ENCODE measurements at places on chromosomes 4 and X. TPM values are rescaled to one million over a fixed set of nuclear protein-coding genes. Genes with fewer than 3 reads are reported as not detected.
A peak's percentile ranks its signal among the peaks of the same experiment; 100 is the strongest.

The SPARCL1 gene
- total RNA-seq, result not detected

DNA sequence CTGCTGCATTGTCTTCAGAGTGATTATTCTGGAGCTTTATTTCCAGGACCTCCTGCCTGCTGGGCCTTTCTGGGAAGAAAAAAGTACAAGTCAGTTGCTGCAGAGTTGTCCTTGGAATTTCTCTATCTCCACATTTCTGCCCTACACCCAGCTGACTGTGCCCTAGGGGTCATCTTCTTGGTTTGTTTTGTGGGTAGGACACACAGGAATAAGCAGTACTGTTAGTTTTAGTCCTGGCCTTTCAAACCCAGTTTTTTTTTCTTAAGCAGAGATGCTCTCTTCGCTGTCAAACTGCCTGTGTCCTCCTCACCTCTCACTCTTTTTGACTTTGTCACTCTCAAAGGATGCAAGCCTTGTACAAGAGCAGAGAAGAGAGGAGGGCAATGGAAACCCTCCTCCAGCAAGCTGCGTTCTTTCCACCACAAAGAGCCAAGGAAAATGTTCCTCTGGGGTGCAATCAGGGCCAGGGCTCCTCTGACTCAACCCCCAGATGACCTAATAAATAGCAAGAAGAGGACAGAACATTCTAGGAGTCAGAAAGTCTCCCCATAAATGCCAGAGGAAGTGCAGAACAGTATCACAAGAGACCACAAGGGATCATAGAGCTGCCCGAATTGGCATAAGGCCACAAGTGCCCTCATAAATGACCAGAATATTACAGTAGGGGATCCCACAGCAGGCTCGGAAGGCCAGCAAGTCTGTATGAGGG is 186.2 kb downstream of the RCHY1 start:
- DNase-seq, result no peak

The TCEAL7 gene
- total RNA-seq, result 52.5 TPM

GRCh38 chrX:11401966-11402365 is 108.8 kb downstream of the AMELX start:
- DNase-seq, result peak; percentile 54

All from fibroblast of the aortic adventitia (primary cell).